Activated T-cell treated with anti-CD3 and anti-CD28 coated beads for 4 hours (primary cell): ENCODE measurements at places on chromosomes 2 and 18.
A peak's percentile ranks its signal among the peaks of the same experiment; 100 is the strongest.

DNA sequence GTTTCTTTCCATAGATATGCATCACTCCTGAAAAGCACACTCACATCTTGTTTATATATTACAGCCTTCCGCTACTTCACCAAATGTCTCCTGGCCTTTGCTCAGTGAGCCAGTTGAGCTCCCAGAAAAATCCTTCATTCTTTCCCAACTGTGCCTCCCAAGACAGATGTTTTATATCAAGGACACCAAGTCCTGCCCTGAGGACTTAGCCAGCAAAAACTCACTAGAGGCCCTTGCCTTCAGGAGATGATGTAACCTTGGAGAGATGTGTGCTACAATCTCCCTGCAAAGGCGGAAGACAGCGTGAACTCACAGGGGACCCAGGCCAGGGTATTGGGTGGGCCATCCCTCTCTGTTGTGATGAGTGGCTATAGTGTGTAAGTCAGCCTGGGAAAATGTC is 86.1 kb upstream of the CTAGE1 start:
- DNase-seq: no peak

DNA sequence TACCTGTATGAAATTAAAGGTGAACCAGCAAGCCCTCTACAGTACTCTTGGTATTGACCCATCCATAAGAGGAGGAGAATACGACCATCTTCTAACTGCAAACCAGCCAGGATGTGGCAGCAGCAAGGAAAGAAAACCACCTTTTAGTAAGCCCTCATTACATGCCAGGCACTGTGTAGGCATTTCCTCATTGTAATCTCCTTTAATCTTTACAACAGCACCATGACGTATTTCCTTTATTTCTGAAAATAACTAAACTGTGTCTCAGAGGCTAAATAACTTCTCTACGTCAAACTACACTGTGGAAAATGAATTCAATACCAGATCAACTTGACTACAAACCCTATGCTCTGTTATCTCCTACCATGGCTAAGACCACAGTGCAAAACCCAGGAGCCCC is 18.2 kb downstream of the WDR35 start:
- DNase-seq: no peak

DNA sequence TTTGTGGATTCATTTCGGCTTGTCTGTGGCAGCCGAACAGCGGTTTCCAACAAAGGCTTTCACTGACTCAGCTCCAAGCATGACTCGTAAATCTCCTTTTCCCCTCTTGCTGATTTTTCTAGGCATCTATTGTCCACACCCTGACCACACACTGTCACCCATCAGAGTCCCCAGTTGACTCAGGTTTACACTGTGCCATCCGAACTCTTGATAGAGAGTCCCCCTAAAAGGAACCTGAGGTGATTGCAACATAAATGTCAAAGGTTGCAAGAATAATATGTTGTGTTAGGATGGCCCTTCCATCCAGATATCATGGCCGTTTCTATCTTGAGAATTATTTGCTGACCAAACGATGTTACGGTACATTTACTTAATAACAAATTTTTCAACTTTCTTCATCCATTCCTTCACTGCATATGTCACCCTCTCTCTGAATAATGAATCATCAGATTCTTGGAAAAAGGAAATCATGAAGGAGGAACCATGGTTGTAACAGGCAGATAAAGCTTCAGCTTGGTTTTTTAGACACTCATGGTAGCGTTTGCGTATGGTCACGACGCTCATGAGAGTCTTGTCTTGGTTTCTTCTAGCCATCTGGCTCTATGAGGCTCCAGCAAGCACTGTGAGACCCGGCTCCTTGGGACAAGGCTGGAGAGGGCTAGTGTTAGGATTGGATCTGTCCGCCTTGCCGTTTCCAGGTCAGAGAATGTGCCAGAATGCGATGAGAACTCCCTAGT is 72.1 kb downstream of the NPAS2 start:
- DNase-seq: no peak

GRCh38 chr2:209424781-209425470 is 1.1 kb downstream of the MAP2 start:
- DNase-seq: no peak

GRCh38 chr2:223613017-223613950 is 11.1 kb upstream of the SCG2 start:
- DNase-seq: no peak

DNA sequence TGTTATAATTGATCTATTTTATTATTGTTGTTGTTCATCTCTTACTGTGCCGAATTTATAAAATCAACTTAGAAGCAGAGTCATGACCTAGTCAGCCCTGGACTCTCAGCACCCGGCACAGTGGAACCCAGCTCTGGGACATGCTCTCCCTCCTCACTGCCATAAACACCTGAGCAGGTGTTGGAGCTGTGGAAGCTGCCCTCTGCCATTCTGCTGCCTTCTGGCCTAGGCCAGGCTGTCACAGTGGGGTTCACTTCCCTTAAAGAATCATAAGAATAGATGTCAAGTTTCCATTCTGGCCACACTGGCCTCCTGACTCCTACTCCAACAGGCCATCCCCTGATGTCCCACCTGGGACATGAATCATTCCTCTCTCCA is 192.2 kb downstream of the ZFP36L2 start:
- no peak for DNase-seq

GRCh38 chr18:34339155-34339554 is 114.4 kb upstream of the NOL4 start:
- no peak for DNase-seq

- DNase-seq: no peak
Observed at GRCh38 chr2:187658952-187659525, 104.8 kb upstream of the TFPI start.

GRCh38 chr2:195658541-195658890 is 1.5 kb downstream of the SLC39A10 start:
- DNase-seq: peak; percentile 17

DNA sequence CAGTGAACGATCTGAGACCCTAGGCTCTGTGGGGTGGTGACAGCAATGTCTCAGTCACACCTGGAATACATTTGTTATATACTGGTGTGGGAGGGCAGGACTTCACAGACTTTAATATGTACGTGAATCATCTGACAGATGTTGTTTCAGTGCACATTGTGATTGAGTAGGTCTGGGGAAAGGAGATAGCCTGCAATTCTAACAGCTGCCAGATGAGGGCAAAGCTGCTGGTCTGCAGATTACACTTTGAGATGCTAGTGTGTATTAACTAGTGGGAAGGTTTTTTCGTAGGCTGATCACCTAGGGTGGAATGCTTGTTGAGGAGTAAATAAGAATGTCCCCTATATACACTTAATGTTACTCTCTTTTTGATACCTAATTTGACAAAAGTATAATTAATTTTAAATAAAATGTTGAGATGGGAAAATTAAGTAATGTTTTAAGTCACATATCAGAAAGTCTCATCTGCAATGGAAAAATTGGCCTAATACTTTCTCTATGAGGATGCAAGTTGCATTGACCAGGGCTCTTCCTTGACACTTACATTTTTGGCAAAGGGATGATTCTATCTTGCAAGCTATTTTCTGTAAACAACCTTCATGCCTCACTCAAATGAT is 496.9 kb upstream of the HNMT start:
- no peak for DNase-seq

- no peak for DNase-seq
Observed at GRCh38 chr2:27091746-27092695, 5.4 kb downstream of the KHK start.

DNA sequence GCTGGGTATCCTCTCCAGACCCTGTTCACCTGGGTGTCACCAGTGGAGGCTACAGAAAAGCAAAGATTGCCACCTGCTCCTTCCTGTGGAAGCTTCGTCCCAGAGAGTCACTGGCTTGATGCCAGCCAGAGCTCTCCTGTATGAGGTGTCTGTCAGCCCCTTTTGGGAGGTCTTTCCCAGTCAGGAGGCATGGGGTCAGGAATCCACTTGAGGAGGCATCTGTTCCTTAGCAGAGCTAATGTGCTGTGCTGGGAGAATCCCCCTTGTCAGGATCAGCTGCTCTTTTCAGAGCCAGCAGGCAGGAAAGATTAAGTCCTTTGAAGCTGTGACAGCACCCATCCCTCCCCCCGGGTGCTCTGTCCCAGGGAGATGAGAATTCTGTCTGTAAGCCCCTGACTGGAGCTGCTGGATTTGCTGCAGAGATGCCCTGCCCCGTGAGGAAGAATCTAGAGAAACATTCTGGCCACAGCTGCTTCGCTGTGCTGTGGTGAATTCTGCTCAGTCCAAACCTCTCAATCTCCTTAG is 121.8 kb downstream of the GPR39 start:
- no peak for DNase-seq

DNA sequence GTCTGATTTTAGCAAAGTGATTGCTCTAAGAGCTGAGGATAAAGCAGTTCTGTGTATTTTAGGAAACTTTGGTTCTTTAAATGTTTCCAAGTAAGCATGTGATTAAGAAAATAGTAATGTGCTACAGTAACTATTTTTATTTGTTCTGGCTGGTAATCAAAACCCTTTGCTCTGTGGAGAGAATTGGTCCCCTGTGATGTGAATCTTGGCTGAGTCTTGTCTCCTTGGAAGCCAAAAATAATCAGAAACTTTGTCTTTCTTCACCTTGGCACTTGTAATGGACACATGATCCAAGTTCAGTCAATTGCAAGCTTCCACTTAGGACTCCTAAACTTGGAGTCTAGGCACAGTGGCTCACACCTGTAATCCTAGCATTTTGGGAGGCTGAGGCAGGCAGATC is 422.7 kb upstream of the CDH20 start:
- DNase-seq: no peak

GRCh38 chr2:68726608-68727367 is 7.8 kb upstream of the ARHGAP25 start:
- DNase-seq: peak; percentile 70

DNA sequence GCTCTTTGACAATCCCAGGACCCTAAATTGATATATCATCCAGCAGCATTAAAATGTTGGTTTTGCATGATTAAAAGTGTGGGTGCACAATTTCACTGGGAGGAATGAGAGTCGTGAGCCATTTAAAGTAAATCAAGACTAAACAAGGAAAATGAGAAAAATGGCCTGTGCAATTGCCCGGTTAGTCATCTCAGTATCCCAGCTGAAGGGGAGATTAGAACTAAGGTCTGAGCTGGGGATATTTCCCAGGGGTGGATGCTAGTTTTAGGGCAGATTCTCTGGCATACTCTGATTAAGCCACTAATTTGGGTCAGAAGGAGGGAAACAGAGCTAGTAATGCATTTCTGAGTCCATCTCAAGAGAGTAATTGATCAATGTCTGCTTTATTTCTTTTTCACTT is 177.2 kb downstream of the EN1 start:
- DNase-seq: no peak

- no peak for DNase-seq
Observed at GRCh38 chr2:28150236-28150915, 242.3 kb upstream of the FOSL2 start.

DNA sequence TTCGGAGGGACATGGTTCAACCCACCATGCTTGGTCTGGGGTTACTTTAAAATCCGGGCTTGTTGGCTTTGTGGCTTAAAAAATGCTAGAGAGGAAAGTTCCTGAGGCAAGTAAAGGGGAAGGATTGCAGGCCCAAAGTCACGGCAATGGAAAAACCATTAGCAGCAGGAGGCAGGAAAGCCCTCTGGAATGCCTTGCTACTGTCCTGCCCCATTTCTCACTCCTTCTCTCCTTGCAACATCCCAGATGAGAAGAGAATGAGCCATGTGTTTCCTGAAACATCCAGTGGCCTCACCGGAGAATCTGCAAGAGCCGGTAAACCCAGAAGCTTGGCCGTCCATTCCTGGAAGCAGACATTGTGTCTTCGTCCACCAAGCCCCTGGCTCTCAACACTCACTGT is 97.4 kb upstream of the LCLAT1 start:
- no peak for DNase-seq

GRCh38 chr2:109125593-109126500 is 3.2 kb upstream of the SH3RF3 start:
- no peak for DNase-seq

GRCh38 chr2:216355711-216356110 is 16.6 kb downstream of the MARCHF4 start:
- no peak for DNase-seq

DNA sequence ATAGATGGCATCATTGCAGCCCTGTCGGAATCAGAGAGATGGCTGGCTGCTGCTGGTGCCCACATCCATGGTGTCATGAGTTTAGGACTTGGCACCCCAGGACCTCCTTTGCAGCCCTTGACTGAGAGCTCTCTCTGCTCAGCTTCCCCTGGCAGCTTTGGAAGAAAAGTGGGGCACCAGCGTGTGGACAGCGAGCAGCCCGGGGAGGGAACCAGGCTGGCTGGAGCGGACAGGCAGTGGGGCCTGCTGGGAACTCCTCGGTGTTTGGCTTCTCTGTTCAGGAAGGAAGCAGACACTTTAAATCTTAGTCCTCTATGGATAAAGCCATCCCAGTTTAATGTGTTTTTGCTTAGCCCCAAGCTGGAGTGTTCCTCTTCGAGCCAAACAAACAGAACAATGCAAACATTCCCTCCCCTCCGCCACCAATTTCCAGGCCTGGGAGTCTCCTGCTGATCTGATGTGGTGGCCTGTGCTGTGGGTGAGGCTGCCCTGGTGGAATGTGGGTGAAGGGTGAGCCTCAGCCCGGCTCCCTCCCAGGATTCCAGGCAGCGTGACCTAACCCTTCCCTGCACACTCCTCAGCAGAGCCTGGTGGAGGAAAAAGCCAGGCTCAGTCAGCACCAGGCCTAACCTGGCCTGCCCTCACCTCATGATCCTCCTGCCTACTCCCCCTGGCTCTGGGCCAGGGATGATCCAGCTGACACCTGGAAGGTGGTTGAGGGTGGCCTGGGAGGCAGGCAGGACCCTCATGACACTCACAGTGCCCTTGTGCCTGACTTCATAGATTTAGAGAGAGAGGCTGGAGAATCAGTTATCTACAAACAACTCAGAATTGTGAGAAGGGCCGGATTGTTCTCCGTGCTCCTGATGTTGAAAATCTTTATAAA is 21.6 kb upstream of the ITGB6 start:
- no peak for DNase-seq

- DNase-seq: no peak
Observed at GRCh38 chr2:44839771-44840502, 101.6 kb upstream of the SIX3 start.

- no peak for DNase-seq
Observed at GRCh38 chr2:220269367-220269766, 641.9 kb downstream of the SLC4A3 start.

GRCh38 chr18:46184727-46185126 is 80.5 kb downstream of the HAUS1 start:
- no peak for DNase-seq

GRCh38 chr2:98637401-98638147 is 29.2 kb downstream of the UNC50 start:
- DNase-seq: peak; percentile 18

DNA sequence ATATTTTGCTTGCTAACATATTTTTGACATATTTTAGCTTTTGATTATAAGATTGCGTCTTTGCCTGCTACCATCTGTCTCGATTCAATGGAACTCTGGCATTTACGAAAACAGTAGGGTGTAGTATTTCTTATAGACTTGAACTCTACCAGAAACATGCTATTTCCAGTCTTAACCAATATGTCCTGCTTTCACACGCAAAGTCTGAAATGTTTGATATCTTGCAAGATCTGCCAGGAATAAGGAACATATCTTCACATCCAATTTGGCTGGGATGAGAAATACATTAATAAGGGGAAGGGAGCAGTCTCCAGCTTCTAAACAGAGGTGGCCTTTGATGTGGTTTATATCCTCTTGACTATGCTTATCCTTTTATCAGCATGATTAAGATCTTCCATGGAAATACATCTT is 299.4 kb downstream of the ZNF521 start:
- no peak for DNase-seq
